ENCODE measurements at places on chromosomes 7 and 10. TPM values are rescaled to one million over a fixed set of nuclear protein-coding genes. Genes with fewer than 3 reads are reported as not detected.

- no peak overlapping the region for H3K27ac ChIP-seq
- no peaks in the 10 kb centered on the region for H3K27me3 ChIP-seq
- no peak for DNase-seq
- H3K4me1 ChIP-seq: no peaks in the 10 kb centered on the region
Measured at GRCh38 chr7:53521638-53522184, 486.3 kb downstream of the POM121L12 start.

DNA sequence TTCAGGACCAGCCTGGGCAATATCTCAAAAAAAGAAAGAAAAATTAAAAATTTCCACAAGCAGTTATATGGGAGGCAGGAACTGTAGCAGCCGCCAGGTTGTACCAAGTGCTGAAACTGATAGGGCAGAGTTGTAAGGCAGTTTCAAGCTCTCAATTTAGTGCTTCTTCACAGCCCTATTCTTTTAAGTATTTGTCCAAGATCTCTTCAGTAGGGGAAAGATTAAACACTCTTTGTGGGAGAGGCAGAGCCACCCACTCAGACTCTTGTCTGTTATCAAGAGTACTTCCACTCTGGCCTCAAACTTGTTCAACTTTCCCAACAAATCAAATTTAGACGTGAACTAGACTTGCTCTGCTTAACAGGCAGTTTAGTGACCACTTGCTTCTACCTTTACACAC, 228.7 kb downstream of the REEP3 start:
- no peak for DNase-seq
- H3K4me1 ChIP-seq: no peaks in the 10 kb centered on the region
- H3K36me3 ChIP-seq: no peaks in the 10 kb centered on the region
- no peaks in the 10 kb centered on the region for H3K27me3 ChIP-seq

- H3K36me3 ChIP-seq: no peaks in the 10 kb centered on the region
- no peak overlapping the region for H3K27ac ChIP-seq
- no peaks in the 10 kb centered on the region for H3K27me3 ChIP-seq
- no peak overlapping the region for H3K4me3 ChIP-seq
- peak; percentile 27 for DNase-seq
Measured at GRCh38 chr7:123494193-123494796, 40.1 kb downstream of the IQUB start.

DNA sequence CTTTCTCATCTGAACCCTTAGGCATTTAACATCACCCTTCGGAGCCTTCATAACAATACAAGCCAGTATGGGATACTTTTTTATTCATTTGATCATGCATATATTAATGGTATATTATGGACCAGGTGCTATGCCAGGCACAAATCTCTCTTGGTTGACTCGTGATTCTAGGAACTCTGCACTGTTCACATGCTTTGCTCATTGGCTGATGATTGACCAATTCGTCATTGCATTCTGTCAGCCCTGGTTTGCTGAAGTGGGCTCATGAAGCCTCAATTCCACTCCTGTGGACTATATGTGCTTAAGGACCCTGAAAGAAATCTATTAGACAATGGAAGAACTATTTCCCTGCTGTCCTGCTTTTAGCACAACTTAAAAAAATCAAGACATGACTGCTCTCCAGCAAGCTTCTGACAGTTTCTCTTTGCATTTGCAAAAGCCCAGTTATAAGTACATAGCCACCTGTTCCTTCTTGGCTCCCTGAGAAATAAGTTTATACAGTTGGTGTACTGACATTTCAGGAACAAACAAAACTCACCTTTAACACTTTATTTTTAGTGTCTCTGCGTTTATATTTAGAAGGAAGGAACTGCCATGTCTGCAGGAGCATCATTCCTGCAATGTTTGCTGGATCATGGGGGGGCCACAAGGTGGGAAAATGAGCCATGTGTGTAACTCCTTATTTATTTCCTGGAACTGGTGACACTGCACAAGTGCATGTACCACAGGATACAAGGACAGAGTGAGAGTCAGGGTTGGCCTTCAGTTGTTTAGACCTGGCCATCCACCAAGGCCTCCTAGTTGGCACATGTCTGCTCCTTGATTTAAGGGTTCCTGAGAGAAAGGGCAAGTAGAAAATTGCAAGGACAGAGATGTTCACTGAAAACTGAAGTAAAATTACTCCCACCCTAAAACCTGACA, 146.0 kb upstream of the NAMPT start:
- H3K4me3 ChIP-seq: no peak overlapping the region
- peaks cover 2% of the 10 kb centered on the region for H3K4me1 ChIP-seq
- DNase-seq: no peak

DNA sequence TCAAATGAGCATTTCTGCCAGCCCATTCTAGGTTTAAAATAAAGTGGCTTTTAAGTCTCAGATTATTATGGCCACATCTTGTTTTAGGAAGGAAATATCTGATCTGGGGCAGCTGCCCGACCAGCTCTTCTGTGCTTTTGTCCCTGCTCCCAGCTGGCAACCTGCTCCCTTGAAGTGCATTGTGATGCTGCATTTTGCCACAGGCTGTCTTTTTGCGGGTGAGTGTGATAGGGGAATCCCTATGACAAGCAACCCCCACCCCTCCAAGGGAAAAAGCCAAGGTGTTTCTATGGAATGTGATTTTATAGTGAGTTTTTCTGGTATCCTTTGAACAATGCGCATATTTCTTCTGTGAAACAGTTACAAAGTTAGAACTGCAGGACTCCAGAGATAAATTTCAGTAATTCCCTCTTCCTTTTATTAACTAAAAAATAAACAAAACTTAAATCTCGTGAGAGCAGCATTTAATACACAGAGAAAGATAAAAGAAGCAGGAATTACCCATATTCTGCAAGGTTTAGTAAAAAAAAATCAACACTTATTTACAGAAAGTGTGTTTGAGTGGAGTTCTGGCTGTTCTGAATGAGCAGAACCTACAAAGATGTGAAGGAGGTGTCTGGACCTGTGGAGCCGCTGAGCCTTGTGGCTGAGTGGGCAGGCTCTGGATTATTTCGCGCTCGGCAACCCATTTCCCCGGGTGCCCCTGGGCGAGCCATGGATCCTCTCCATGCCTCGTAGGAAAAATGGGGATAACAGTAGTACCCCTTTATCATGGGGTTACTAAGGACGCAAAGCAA, 10.1 kb upstream of the HPS1 start:
- no peaks in the 10 kb centered on the region for H3K36me3 ChIP-seq
- peaks cover 4% of the 10 kb centered on the region for H3K4me1 ChIP-seq
- no peak overlapping the region for H3K4me3 ChIP-seq
- H3K27me3 ChIP-seq: no peaks in the 10 kb centered on the region
- no peak for DNase-seq

The C10orf53 gene
- total RNA-seq: not detected

Measured in IMR-90 (cell line).